ENCODE measurements at places on chromosomes 7 and 10.

DNA sequence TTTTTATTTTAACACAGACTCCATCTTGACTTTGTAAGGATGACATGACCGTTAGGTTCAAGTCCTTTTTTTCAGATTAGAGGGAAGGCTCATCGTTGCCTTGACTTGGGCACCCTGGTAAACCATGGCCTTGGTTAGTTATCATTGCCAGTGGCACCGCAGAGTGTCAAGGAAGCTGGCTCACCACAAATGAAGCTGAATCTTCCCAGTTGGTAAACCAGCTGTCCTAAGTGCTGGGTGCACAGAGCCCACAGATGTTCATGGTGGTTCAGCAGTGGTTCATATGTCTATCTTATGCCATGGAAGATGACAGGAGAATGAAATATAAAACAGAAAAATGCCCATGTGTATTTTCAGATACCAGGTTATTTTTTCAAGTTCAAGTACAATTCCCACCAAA, 273.6 kb downstream of the PLXDC2 start:
- no peak for DNase-seq

- no peak for DNase-seq
Observed at GRCh38 chr7:8282871-8283270, 20.9 kb upstream of the ICA1 start.

- DNase-seq, result no peak
Observed at GRCh38 chr10:72126184-72126871, 38.0 kb upstream of the SPOCK2 start.

- no peak for DNase-seq
Observed at GRCh38 chr10:117797296-117797695, 249.4 kb downstream of the RAB11FIP2 start.

GRCh38 chr7:66542049-66542448, 86.6 kb upstream of the KCTD7 start:
- DNase-seq, result no peak

GRCh38 chr7:42699380-42700178, 212.3 kb downstream of the C7orf25 start:
- DNase-seq, result no peak

- DNase-seq, result no peak
Observed at GRCh38 chr7:109111086-109111485, 541.4 kb downstream of the DNAJB9 start.

DNA sequence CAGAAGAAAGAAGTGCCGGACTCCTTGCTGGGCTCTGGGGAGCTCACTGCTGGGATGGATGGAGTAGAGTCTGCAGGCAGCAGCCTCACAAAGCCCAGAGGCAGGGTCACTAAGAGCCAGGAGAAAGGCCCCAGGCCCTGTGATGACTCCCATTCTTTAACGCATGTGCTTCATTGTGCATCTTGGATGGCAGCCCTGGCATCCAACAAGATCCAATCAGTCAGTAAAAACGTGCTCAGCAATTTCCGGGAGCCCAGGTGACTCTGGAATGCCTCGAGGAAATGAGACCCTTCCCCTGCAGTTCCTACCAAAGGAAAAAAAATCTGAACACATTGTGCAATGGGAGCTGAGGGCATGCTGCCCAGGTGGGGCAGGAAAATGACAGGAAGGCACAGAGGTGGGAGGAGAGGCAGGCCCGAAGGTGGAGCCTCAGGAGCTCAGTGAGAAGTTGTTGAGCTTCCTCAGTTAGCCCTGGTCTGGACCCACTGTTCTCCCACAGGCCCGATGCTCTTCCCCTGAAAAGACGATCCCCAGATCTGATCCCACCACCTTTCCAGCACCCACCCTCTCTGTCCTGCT, 60.7 kb upstream of the TMEM72 start:
- no peak for DNase-seq

- no peak for DNase-seq
Observed at GRCh38 chr10:75924309-75924902, 493.0 kb downstream of the LRMDA start.

- no peak for DNase-seq
Observed at GRCh38 chr7:121034929-121035328, 46.4 kb downstream of the CPED1 start.

- no peak for DNase-seq
Observed at GRCh38 chr7:22219036-22219435, 137.9 kb downstream of the RAPGEF5 start.

- no peak for DNase-seq
Observed at GRCh38 chr7:85090143-85090542, 96.7 kb downstream of the SEMA3D start.

- no peak for DNase-seq
Observed at GRCh38 chr7:128075242-128076095, 44.2 kb upstream of the LRRC4 start.

- no peak for DNase-seq
Observed at GRCh38 chr7:103967401-103967800, 22.1 kb downstream of the RELN start.

- no peak for DNase-seq
Observed at GRCh38 chr10:3397846-3398245, 225.3 kb upstream of the PITRM1 start.

DNA sequence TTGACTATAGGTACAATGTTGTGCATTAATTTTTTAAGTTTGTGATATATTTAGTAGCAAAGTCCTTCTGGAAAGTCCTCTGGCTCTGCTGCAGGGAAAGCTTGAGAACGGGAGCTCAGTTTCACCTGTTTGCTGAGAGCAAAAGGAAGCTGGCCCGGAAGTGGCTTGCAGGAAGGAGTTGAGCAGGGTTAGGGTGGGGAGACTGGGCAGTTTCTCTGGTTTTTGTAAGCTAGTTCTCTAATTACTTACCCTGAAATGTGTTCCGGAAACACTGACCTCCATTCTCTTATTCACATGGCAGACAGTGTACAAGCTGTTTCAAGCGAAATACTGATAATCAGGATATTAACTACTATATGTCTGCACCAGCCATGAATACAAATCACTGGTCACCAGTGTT, 22.3 kb downstream of the MAP3K8 start:
- no peak for DNase-seq

DNA sequence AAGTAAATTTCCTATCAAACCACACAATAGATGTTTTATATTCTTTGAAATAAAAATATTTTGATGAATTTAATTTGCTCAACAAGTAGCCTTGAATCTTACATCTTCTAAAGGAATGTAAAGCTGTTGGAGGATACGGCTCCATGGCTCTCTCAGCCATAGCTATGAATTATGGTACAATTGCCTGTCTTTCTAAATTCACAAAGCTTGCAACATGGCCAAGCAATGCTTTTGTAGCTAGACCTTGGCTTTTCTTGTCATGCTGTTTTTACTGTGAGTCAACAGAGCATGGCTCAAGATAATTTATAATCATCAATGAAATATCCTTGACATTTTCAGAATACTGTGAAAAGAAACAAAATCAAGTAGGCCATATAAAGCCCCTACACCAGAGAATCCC, 286.7 kb downstream of the CACNA2D1 start:
- DNase-seq, result no peak
